Lung microvascular endothelial cell (primary cell): ENCODE measurements at places on chromosomes 3 and 15. TPM values are rescaled to one million over a fixed set of nuclear protein-coding genes. Genes with fewer than 3 reads are reported as not detected.

DNA sequence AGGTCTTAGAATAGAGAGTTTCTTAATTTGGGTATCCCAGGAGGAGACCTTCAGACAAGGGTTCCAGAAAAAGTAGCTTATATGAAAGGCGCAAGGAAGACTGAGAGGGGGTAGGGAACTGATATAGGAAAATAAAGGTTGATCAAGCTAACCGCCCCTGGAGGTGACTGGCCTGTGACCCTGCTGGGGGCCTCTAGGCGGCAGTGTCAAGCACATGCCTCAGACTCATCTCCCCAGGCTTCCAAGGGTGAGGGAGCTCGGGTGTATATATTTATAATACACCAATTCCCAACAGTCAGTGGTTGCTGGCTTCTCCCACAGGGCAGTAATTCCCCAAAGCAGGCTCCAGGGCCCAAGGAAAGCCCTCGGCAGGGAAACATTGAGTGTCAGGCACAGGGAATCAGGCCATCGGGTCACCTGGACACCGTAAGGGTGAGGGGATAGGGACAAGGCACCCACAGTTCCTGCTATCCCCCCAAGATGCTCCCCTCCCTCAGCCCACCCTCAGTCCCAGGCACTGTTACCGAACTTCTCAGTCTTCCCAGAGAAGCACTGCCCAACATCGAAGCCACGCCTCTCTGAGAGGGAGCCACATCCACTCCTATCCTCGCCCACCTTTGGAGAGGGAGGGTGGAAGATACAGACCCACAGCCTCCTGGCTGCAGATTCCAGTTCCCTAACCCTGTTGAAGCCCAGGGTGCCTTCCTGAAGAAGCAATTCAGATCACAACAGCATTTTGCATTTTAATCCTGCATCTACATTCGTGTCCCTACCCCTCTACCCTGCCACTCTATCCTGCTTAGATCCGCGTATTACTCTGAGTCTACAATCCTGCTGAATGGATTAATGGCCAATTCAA is 19.5 kb upstream of the CAV3 start:
- DNase-seq: no peak

DNA sequence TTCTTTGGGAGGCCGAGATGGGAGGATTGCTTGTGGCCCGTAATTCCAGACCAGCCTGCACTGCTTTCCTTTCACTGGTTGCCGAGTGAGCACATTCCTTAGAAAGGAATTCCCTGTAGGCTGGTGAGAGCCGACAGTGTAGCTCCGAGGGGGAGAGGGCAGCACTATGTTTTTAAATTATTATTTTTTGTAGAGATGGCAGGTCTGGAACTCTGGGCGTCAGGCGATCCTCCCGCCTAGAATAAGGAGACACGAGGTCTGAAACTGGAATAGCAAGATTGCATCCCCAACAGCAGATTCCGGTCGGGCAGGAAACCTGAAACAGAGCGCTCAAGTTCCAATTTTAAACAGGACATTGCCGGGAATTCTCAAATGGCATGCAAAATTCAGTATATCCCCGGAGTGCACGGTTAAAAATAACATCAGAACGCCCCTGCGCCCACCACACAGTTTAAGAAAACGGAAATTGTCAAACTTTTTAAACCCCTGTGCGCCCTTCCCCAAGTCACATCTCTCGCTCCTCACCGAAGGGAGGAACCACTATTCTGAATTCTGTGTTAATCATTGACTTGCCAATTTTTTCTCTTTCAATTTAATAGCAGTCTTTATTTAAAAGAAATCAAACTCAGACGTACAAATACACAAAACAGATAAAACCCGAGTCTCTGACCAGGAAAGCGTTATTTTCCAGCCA is 643 bp upstream of the RNU5B-1 start:
- peak; percentile 46 for DNase-seq

GADL1 gene
- 0.44 TPM in 1 of 2 replicates, not detected in the other for total RNA-seq

GRCh38 chr3:150256782-150257181 is 151.3 kb upstream of the TSC22D2 start:
- no peak for DNase-seq

LSAMP gene
- total RNA-seq: not detected in 2 replicates

- no peak for DNase-seq
Measured at GRCh38 chr3:88211096-88211890, 61.5 kb downstream of the C3orf38 start.

SLC28A2 gene
- total RNA-seq: not detected in 2 replicates

DNA sequence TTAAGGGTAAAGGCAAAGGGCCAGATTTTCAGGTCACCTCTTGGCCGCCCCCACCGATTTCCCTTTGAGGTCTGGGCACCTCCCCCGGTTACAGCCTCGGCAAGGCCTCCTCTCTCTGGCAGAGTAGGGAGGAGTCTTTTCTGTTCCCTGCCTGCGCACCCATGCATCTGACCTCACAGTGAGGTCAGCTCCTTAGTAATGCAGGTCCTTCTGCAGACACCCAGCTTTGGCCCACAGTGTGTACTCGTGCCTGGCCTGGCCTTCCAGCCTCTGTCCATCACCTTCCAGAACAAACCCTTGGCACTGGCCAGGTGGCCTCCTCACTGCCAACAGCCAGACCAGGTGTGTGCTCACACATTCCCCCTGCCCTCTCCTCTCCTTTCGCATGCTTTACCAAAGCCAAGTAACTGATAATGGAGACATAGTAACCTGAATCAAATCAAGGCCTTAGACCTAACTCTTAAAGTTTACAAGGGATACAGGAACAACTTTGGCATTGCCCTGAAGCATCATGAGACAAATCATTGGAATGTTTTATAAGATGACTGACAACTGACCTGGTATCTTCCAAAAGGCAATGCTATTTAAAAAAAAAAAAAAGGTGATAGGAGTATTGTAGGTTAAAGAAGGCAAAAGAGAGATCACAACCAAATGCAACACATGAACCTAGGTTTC is 61.3 kb downstream of the CORO2B start:
- no peak for DNase-seq

GRCh38 chr3:9704347-9705322 is 1.0 kb downstream of the CPNE9 start:
- DNase-seq: peak; percentile 35

GRCh38 chr15:27183201-27183600 is 212.2 kb downstream of the GABRG3 start:
- DNase-seq: no peak

GNAI2 gene
- 415 and 488 TPM in 2 replicates for total RNA-seq

DNA sequence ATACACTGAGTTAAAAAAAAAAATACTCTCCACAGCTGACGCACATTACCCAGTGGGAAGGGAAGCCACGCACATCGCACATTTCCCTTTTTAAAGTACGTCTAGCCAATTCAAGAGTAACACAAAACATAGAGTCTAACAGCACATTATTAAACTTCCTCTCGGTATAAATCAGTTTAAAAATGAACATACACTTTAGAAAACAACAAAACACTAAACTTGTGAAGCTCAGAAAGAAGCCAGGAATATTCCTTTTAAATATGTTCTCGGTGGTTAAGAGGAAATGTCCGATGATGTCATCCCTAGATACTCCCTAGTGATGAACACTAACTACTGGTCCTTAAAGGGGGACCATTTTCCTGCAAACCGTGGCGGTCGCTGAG is 721 bp downstream of the MYEF2 start:
- peak; percentile 81 for DNase-seq

- DNase-seq: peak; percentile 30
Measured at GRCh38 chr3:59001675-59002074, 48.1 kb downstream of the CFAP20DC start.

GATM gene
- 0.20 and 0.44 TPM in 2 replicates for total RNA-seq

CDHR4 gene
- total RNA-seq: not detected in 2 replicates

RPL4 gene
- total RNA-seq: 1,265 and 1,350 TPM in 2 replicates

DNA sequence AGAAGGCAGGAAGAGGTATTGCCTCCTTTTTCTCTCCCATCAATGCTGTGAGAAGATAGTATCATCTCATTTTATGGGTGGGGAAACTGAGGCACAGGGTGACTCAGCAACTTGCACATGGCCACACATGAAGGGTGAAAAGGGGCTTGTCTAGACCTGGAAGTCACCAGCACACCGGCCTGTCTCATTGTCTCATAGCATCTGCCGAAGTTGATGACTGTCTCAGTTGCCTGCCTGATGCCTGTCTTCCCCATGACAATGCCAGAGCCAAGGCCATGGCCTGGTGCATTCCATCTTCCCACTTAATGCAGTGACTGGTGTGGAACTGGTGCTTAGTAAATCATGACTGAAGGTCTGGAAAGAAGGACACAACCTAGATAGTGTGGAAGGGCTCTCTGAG is 27.9 kb upstream of the PRR23E start:
- DNase-seq: no peak

CHCHD4 gene
- 9.6 and 13.1 TPM in 2 replicates for total RNA-seq

GRCh38 chr15:19956124-19956796 is 585.3 kb downstream of the GOLGA6L6 start:
- no peak for DNase-seq

DNA sequence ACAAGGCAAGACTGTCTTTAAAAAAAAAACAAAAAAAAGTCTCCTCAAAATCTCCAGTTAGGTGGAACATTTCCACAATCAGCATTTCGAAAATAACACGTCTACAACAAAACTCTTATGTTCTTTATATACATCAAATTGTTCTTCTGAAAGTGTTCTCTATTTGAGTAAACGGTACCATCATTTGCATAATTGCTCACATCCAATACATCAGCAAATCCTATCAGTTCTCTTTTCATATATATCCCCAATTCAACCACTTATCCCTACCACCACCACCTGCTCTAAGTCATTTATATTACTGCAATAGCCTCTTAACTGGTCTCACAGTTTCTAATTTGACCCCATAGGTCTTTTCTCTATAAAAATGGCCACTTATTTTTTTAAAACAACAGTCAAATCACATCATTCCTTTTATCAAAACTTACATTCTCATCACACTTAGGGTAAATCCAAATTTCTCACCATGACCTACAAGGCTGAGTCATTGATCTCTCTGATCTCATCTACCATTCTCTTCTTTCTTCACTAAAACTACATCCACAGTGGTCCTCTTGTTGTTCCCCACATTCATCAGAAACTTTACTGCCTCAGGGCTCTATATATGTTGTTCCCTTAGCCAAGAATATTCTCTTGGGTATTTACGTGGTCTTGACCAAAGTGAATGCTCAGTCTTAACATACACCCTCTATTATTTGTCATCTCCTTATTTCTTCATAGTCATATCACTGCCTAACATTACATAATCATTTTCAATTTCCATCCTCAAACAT is 237.0 kb downstream of the SCAPER start:
- no peak for DNase-seq

- DNase-seq: no peak
Measured at GRCh38 chr15:66692808-66693596, 9.0 kb upstream of the SMAD6 start.

GRCh38 chr3:3068358-3068881 is 41.8 kb downstream of the IL5RA start:
- DNase-seq: no peak

DNA sequence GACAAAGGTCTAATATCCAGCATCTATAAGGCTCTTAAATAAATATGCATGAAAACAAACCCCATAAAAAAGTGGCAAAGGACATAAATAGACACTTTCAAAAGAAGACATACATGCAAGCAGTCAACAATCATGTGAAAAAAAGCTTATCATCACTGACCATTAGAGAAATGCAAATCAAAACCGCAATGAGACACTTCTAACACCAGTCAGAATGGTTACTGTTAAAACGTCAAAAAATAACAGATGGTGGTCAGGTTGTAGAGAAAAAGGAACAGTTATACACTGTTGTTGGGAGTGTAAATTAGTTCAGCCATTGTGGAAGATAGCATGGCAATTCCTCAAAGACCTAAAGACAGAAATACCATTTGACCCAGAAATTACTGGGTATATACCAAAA is 440.7 kb upstream of the KCNMB2 start:
- DNase-seq: no peak

SKOR1 gene
- total RNA-seq: under 0.01 TPM in 2 replicates

- no peak for DNase-seq
Measured at GRCh38 chr3:3023111-3023745, 86.9 kb downstream of the IL5RA start.

- no peak for DNase-seq
Measured at GRCh38 chr3:146865175-146865755, 260.1 kb upstream of the PLSCR5 start.

DNA sequence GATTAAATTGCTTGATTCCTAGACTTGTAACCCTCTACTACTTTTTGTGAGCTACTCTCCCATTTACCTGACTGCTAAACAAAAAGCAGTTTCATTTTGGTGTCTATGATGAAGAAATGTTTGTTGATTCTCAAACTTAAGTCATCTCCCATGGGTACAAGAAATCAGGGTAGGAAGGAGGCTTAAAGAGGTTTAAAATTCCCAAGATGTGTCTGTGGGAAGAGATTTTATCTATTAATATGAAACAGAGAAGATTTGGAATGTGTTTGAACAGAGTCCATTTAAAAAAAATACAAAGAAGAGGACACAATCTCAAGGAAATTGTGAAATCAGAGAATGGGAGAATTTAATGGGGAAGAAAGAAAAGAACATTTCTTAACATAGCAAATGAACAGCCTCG is 14.8 kb downstream of the P3H2 start:
- DNase-seq: no peak

HACD3 gene
- 83.0 and 87.5 TPM in 2 replicates for total RNA-seq

B3GNT5 gene
- 22.7 and 31.3 TPM in 2 replicates for total RNA-seq

DNA sequence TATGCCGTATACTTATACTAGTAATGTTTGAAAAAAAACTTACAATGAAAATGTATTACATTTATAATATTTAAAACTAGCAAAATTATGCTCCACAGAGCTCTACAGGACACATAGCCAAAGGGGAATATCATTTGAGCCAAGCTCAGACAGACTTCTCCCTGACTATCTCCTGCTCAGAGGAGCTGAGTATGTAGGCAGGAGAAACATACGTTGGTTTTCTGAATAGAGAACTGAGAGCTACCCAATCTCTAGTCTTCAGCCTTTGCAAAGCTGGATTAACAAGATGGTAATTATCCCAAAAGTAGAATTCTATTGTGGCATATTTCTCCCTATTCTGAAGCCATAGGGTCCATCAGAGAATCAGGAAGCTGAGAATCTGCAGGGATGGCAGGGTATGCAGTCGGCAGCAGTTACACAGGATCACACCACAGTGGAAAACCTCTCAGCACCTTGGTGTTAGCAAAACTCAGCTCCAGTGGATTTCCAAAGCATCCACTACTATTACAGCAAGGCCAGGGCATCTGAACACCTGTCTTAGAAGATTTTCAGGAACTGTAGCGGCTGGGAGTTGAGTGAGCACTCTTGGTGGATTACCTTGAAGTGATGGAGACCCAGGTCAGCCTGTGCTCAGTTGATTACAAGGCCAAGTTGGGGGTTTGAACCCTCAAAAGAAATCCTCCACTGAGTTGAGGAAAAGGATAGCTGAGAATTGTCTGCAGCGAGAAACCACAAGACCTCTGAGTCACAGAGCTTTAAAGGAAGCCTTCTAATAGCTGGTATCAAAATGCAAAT is 30.1 kb downstream of the GPR15 start:
- DNase-seq: peak; percentile 8

GRCh38 chr15:55402707-55403106 is 5.5 kb downstream of the CCPG1 start:
- peak; percentile 12 for DNase-seq
